ENCODE measurements at places on chromosomes 1 and 21.

DNA sequence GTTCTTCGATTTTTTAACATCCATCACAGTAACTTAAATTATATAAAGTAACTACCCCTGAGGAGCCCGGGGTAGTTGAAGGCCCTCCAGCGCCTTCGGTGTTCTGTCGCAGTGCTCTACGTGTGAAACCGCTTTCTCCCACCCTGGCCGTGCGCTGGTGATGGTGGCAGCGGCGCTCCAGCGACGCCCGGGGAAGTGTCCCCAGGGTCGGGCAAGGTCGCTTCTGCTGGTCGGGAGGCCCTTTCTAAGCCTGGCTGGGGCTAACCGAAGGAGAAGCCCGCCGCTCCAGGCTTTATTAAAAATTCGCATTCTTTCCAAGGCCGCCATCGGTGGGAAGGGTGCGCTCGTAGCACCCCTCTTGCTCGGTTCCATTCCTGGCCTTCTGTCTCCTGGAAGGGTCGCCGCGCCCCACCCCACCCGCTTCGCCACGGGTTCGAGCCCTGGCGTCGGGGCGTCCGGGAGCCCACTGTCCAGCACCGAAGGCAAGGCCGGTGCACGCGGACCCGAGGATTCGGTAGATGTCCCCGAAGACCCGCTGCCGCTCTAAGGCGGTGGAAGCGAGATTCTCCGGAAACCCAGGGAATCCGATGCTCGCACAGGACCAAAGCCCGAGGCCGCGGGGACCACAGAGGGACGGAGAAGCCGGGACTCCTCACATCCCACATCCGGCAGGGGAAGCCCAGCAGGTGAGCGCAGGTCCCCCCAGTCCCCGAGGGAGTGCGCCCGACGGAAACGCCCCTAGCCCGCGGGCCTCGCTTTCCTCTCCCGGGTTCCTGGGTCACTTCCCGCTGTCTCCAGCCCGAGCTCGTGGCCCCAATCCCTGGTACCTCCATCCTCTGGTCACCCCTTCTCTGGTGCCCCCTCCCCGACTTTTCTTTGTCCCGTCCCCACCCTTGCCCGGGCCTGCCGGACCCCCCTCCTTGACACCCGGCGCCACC lies 685 bp upstream of the RIPPLY3 start:
- DNase-seq, result no peak

- no peak for DNase-seq
These were observed 488 bp downstream of the SLC35D1 start for GRCh38 chr1:67053535-67053784.

DNA sequence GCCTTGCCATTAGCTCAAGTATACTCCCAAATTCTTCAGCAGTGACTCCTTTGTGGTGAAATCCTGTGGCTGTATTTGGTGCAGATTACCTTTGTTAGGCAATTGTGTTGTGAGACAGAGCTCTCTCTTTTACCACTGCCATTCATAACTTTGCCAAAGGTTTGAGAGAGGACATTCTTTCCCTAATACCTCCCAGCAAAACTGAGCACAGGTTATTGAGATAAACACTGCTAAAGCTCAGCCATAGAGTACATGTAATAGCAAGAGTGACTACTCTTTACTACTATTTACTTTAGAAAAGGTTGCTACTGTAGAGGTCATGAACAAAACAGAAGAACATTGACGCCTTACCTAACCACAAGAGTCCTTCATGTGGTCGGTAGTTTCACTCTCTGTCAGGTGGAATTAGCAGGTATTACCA lies 514.0 kb upstream of the ADAMTS5 start:
- no peak for DNase-seq

- DNase-seq, result no peak
These were observed 162.4 kb downstream of the PLPPR5 start for GRCh38 chr1:98842241-98842640.

GRCh38 chr1:160129046-160129445 lies 13.5 kb downstream of the ATP1A2 start:
- DNase-seq, result no peak

DNA sequence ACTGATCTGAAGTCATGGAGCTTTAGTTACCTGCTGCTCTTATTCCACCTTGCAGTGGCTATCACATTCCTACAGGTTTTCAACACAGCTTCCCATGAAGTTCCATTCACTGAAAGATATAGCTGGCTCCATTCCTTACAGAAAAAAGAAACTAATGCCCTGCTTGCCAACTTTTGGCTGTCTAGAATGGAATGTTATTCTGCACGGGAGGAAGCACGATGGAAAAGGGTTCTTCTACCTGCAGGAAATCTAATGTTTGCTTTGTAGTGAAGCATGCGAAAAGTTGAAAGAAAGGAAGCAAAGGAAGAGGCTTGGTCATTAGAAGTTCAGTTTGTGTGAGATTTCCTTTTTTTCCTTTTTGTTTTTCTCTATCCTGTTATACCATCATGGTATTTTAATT lies 32.6 kb downstream of the GIPC2 start:
- DNase-seq, result no peak

DNA sequence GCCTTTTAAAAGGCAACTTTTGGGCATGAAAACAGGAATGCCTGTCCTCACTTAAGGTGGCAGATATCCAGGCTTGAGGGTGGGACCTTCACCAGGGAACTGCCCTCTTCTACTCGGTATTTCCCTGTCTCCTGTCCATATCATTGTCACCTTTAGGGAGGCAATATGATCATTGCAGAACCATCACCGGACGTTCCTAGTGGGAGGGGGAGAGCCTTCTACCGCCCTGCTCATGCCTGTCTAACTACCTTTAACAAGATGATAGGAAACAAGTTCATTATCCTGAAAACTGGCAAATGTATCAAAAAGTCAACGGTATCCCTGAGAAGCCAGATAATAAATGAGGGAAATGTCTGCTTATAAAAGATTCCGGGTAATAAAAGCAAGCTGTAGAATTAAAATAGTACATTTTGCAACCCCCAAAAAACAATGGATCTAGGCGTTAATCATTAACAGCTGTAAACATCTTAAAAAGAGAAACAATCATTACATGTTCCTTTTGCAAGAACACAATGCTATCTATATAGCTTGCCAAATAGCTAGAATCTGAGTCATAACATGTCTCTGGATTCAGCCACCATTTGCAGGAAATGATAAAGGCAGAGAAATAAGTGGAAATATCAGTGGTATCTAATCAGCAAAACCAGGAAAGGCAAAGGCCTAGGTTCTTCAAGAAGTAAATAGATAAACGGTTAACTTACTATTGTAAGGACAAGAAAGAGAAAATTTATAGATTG lies 852.9 kb upstream of the ADGRL4 start:
- no peak for DNase-seq

All from NCI-H460 (cell line).